ENCODE measurements at places on chromosomes 2 and 18. TPM values are rescaled to one million over a fixed set of nuclear protein-coding genes. Genes with fewer than 3 reads are reported as not detected.
A peak's percentile ranks its signal among the peaks of the same experiment; 100 is the strongest.

SLC16A14 gene
- total RNA-seq = 12.4 TPM

LAMA3 gene
- total RNA-seq = 224 TPM

TUBA3E gene
- not detected for total RNA-seq

CABLES1 gene
- total RNA-seq = 18.6 TPM

LPIN2 gene
- total RNA-seq = 9.8 TPM

KRCC1 gene
- total RNA-seq = 6.7 TPM

DOK6 gene
- not detected for total RNA-seq

EGR4 gene
- total RNA-seq = not detected

OR6B2 gene
- not detected for total RNA-seq

- peak; percentile 49 for DNase-seq
- H3K27ac ChIP-seq = peak overlapping the region; percentile 45
- H3K36me3 ChIP-seq = peaks cover 21% of the 10 kb centered on the region
Observed at GRCh38 chr18:8754995-8755960, 49.9 kb downstream of the MTCL1 start.

- DNase-seq = peak; percentile 36
- H3K27ac ChIP-seq = peak overlapping the region; percentile 34
- H3K4me1 ChIP-seq = peaks cover 16% of the 10 kb centered on the region
- no peaks in the 10 kb centered on the region for H3K36me3 ChIP-seq
Observed at GRCh38 chr18:31274931-31275330, 43.0 kb upstream of the DSG1 start.

DNA sequence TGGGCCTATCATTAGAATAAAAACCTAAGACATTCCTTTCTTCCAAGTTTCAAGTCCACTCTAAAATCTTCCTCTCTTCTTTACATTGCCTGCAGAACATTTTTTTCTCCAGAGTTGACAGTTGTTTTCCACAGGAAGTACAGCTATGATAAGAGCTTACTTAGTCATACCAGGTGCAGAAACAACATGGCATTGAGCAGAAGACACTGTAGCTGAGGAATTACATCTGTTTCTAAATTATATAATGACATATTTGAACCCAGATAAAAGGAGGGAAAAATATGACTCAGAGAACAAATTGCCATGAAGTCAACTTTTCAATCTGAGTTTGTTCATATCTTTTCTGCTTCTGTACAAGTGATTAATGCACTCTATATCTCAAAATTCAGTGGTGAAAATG is 30.2 kb downstream of the CMPK2 start:
- H3K27ac ChIP-seq = no peak overlapping the region
- H3K4me1 ChIP-seq = no peaks in the 10 kb centered on the region
- no peaks in the 10 kb centered on the region for H3K27me3 ChIP-seq
- H3K36me3 ChIP-seq = no peaks in the 10 kb centered on the region

DNA sequence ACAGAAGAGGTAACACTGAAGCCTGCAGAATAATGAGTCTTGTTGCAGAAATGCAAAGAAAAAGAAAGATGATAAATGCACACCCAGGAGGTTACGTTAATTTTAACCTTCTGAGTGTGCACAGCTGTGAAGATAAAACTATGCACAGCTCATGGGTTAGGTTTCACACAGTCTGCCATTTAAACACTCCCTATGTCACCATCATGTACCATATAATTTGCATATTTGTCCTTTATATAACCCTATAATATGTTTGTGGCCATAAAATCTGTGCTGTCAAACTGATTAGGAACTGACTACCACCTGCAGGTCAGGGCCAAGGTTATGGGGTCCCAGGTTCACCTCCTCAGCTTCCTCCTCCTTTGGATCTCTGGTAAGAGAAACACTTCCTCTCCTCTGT is 205.5 kb downstream of the RPIA start:
- H3K27me3 ChIP-seq = peaks cover 51% of the 10 kb centered on the region
- DNase-seq = no peak
- H3K4me1 ChIP-seq = no peaks in the 10 kb centered on the region

- no peaks in the 10 kb centered on the region for H3K36me3 ChIP-seq
- DNase-seq = no peak
- no peak overlapping the region for H3K4me3 ChIP-seq
- peaks cover 10% of the 10 kb centered on the region for H3K27me3 ChIP-seq
- no peaks in the 10 kb centered on the region for H3K4me1 ChIP-seq
Observed at GRCh38 chr2:231532756-231533035, 2.5 kb upstream of the NMUR1 start.

GRCh38 chr2:190744041-190744440 is 95.2 kb downstream of the NAB1 start:
- no peaks in the 10 kb centered on the region for H3K4me1 ChIP-seq
- no peak overlapping the region for H3K4me3 ChIP-seq
- no peak overlapping the region for H3K27ac ChIP-seq
- no peaks in the 10 kb centered on the region for H3K27me3 ChIP-seq
- H3K36me3 ChIP-seq = no peaks in the 10 kb centered on the region
- no peak for DNase-seq

- H3K27me3 ChIP-seq = no peaks in the 10 kb centered on the region
- H3K36me3 ChIP-seq = no peaks in the 10 kb centered on the region
- H3K4me3 ChIP-seq = no peak overlapping the region
- DNase-seq = no peak
- no peak overlapping the region for H3K27ac ChIP-seq
Observed at GRCh38 chr18:46109386-46109785, 5.2 kb downstream of the HAUS1 start.

GRCh38 chr2:48454504-48454903 is 75.5 kb upstream of the STON1 start:
- H3K4me3 ChIP-seq = no peak overlapping the region
- no peak for DNase-seq
- H3K27me3 ChIP-seq = no peaks in the 10 kb centered on the region
- H3K27ac ChIP-seq = no peak overlapping the region

DNA sequence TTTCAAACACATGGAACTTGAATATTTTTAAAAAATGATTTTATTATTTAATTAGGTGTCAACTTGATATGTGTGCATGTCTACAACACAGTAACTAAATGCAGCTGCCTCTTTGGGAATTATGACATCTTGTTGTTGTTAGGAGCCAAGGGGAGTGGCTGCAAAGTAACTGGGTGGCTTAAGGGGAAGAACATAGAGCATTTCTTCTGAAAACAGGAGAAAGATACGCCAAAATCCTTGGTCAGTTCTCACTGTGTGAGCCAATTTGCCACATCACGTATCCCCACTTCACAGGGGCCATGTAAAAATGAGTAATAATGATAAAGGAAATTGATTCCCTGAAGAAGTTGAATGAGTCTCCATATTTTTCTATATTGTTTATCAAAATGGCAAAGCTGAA is 309.8 kb upstream of the COL3A1 start:
- no peak for DNase-seq
- H3K27me3 ChIP-seq = no peaks in the 10 kb centered on the region
- no peak overlapping the region for H3K27ac ChIP-seq
- no peaks in the 10 kb centered on the region for H3K36me3 ChIP-seq
- H3K4me1 ChIP-seq = peaks cover 12% of the 10 kb centered on the region
- H3K4me3 ChIP-seq = no peak overlapping the region

GRCh38 chr18:36516726-36517125 is 219.2 kb downstream of the FHOD3 start:
- no peaks in the 10 kb centered on the region for H3K4me1 ChIP-seq
- H3K27ac ChIP-seq = no peak overlapping the region
- no peaks in the 10 kb centered on the region for H3K27me3 ChIP-seq
- no peak for DNase-seq
- no peaks in the 10 kb centered on the region for H3K36me3 ChIP-seq

- no peak overlapping the region for H3K4me3 ChIP-seq
- H3K27me3 ChIP-seq = no peaks in the 10 kb centered on the region
- H3K27ac ChIP-seq = no peak overlapping the region
- H3K4me1 ChIP-seq = no peaks in the 10 kb centered on the region
- no peak for DNase-seq
- H3K36me3 ChIP-seq = no peaks in the 10 kb centered on the region
Observed at GRCh38 chr2:145975406-145975805, 1455.5 kb upstream of the ZEB2 start.

DNA sequence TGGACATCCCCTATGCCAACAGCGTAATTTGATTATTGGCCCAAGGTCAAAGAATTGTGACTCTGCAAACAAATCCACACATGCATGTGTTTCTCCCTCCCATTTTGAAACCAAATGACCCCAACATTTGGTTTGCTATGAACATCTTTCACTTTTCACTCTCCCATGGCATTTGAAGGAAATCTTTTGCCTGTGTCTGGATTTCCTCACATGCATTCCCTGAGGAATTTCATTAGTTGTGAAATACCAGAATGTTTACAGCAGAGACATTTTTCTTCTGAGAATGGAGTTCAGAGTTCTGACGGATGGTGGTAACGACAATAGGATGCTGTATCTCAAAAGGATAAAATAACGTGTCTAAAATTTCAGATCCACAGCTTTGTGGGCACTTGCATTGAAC is 60.3 kb upstream of the LMAN1 start:
- no peaks in the 10 kb centered on the region for H3K27me3 ChIP-seq
- no peak overlapping the region for H3K4me3 ChIP-seq
- H3K27ac ChIP-seq = no peak overlapping the region
- no peak for DNase-seq

DNA sequence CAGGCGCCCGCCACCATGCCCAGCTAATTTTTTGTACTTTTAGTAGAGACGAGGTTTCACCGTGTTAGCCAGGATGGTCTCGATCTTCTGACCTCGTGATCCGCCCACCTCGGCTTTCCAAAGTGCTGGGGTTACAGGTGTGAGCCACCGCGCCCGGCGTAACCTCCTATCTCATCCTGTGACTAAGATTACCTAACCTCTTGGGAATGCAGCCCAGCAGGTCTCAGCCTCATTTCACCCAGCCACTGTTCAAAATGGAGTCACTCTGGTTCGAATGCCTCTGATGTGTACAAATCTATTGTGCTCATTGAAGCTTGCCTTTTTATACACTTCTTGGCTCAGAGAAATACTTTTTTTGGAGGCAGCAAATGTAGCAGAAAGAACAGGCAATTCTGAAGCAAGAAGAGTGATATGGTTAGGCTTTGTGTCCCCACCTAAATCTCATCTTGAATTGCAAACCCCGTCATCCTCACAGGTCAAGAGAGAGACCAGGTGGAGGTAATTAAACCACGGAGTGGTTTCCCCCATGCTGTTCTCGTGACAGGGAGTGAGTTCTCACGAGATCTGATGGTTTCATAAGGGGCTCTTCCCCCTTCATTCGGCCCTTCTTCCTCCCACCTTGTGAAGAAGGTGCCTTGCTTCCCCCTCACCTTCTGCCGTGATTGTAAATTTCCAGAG is 60.6 kb downstream of the SLC4A3 start:
- no peaks in the 10 kb centered on the region for H3K36me3 ChIP-seq
- H3K4me3 ChIP-seq = no peak overlapping the region
- H3K27ac ChIP-seq = peak overlapping the region; percentile 98
- peak; percentile 89 for DNase-seq
- no peaks in the 10 kb centered on the region for H3K27me3 ChIP-seq

DNA sequence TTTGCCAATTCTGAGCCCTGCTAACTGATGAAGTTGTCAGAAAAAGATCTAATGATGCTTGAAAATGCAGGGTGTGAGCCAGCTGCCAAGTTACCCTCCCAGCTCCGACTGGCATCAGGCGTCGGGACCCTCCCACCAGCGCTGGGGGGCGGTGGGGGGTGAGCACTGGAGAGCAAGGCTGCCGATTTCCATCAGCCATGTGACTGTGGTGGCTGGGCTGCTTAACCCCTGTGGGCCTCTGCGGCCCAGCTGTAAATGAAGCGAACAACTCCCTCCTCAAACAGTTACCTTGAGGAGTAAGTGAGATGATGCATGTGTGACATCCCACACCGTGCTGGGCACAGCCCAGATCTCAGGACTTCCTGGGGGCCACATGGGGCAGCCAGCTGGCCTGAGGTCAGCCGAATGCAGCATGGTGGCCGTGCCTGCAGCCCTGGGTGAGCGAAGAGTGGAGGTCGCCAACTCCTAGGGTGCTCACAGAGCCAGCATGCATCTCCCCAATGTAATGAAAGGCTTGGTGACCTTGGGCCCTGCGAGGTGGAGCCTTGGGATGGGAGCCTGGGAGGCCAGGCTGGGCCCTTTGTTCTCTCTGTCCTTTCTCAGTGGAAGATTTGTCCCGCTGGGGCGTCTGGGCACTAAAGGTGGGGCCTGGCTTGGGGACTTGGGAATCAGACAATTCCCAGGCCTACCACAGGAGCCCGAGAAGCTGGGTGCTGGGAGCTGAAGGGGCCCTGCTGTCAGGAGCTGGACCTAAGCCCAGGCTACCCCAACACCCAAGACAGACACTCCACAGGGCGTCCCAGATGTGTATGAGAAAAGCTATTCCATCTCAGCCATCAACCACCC is 25.1 kb downstream of the CIB4 start:
- no peak overlapping the region for H3K4me3 ChIP-seq
- H3K27ac ChIP-seq = no peak overlapping the region
- no peaks in the 10 kb centered on the region for H3K36me3 ChIP-seq
- no peak for DNase-seq

- H3K27me3 ChIP-seq = peaks cover 83% of the 10 kb centered on the region
- H3K4me3 ChIP-seq = no peak overlapping the region
- no peak for DNase-seq
- no peak overlapping the region for H3K27ac ChIP-seq
- H3K36me3 ChIP-seq = no peaks in the 10 kb centered on the region
- H3K4me1 ChIP-seq = no peaks in the 10 kb centered on the region
Observed at GRCh38 chr18:76205906-76206305, 289.1 kb downstream of the ZNF516 start.

- H3K4me3 ChIP-seq = no peak overlapping the region
- peaks cover 28% of the 10 kb centered on the region for H3K27me3 ChIP-seq
- H3K36me3 ChIP-seq = no peaks in the 10 kb centered on the region
- no peak for DNase-seq
Observed at GRCh38 chr2:137525641-137526190, 438.6 kb upstream of the HNMT start.

- no peak for DNase-seq
- no peaks in the 10 kb centered on the region for H3K4me1 ChIP-seq
- H3K27ac ChIP-seq = no peak overlapping the region
- no peaks in the 10 kb centered on the region for H3K36me3 ChIP-seq
- peaks cover 82% of the 10 kb centered on the region for H3K27me3 ChIP-seq
- H3K4me3 ChIP-seq = no peak overlapping the region
Observed at GRCh38 chr18:10460414-10461018, 6.1 kb downstream of the APCDD1 start.

DNA sequence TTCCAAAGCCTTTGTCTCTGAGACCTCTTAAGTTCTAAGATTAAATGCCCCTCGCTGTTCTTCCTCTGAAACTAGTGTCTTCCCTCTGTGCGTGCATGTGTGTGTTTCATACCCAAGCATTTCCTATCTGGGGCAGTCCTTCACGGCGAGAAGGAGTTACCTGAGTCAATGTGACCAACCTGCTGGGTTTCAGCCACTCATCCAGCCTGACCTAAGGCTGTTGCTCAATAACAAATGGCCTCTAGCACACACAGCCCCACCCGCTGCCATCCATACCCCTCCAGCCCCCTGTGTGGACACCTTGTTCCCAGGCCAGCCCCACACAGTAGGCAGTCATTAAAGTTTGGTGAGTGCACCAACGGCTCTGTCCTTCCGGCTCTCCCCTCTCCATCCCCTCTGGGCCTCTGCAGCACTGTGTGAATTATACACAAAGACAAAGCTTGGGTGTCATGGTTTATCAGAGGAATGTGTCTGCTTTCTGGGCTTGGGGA is 53.8 kb upstream of the FOSL2 start:
- no peaks in the 10 kb centered on the region for H3K27me3 ChIP-seq
- H3K4me1 ChIP-seq = peaks cover 16% of the 10 kb centered on the region
- DNase-seq = no peak
- H3K4me3 ChIP-seq = no peak overlapping the region
- H3K27ac ChIP-seq = no peak overlapping the region
- no peaks in the 10 kb centered on the region for H3K36me3 ChIP-seq

All from PC-3 (cell line).